ENCODE measurements at places on chromosomes 6 and 20. TPM values are rescaled to one million over a fixed set of nuclear protein-coding genes. Genes with fewer than 3 reads are reported as not detected.

Gene GINS1
- total RNA-seq: 1.4 TPM

Gene UCKL1
- total RNA-seq: 16.5 TPM

Gene MICB
- 12.6 TPM for total RNA-seq

Gene BRD2
- total RNA-seq: 109 TPM

Gene TOX2
- 17.7 TPM for total RNA-seq

Gene GFRAL
- total RNA-seq: not detected

Gene GPX5
- total RNA-seq: not detected

Gene TRIM26
- total RNA-seq: 34.9 TPM

Gene TENT5A
- 9.9 TPM for total RNA-seq

Gene GSTA2
- not detected for total RNA-seq

Gene TP53TG5
- not detected for total RNA-seq

Gene HRH3
- not detected for total RNA-seq

Gene TAF4
- 2.8 TPM for total RNA-seq

Gene VGLL2
- total RNA-seq: not detected

Gene BPI
- total RNA-seq: 0.12 TPM

Gene HLA-DQA1
- not detected for total RNA-seq

Gene TNFRSF6B
- 9.3 TPM for total RNA-seq

Gene TMEM244
- not detected for total RNA-seq

Gene SIRPG
- not detected for total RNA-seq

Gene SCGN
- total RNA-seq: 0.12 TPM

Gene FRK
- 1.2 TPM for total RNA-seq

Gene EBF4
- total RNA-seq: 1.7 TPM

Gene ZNF391
- total RNA-seq: 10.0 TPM
